ENCODE measurements at places on chromosomes 13 and 19.

GRCh38 chr13:99774644-99775043, 196.9 kb downstream of the ZIC5 start:
- DNase-seq = no peak

GRCh38 chr13:36090592-36090991, 40.6 kb downstream of the DCLK1 start:
- no peak for DNase-seq

GRCh38 chr13:112434937-112435523, 58.9 kb downstream of the SPACA7 start:
- DNase-seq = no peak

- no peak for DNase-seq
Observed at GRCh38 chr19:48511321-48511731, 309 bp downstream of the LMTK3 start.

DNA sequence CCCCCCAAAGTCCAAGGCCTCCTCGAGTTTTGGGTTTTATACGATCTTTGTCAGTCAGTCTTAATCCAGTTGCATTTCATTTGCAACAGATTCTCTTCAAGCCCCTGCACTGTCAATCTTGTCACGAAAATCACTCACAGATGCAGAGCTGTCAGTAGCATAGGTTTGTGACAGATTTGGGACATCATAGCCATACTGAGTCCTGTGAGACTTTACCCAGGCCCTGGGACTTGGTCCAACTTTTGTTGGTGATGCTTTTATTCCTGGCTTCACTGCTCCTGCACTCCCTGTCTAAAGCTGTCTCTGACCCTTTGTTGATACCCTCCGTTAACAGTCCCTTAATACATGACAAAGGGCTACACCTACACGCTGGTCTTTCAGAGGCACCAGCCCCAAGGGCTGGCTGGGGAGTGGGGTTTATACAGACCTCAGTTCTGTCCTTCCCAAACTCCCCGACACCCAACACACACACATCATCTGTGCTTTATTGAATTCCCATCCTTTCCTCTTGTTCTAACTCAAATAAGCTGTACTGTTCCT, 36.0 kb downstream of the PABPC3 start:
- no peak for DNase-seq

DNA sequence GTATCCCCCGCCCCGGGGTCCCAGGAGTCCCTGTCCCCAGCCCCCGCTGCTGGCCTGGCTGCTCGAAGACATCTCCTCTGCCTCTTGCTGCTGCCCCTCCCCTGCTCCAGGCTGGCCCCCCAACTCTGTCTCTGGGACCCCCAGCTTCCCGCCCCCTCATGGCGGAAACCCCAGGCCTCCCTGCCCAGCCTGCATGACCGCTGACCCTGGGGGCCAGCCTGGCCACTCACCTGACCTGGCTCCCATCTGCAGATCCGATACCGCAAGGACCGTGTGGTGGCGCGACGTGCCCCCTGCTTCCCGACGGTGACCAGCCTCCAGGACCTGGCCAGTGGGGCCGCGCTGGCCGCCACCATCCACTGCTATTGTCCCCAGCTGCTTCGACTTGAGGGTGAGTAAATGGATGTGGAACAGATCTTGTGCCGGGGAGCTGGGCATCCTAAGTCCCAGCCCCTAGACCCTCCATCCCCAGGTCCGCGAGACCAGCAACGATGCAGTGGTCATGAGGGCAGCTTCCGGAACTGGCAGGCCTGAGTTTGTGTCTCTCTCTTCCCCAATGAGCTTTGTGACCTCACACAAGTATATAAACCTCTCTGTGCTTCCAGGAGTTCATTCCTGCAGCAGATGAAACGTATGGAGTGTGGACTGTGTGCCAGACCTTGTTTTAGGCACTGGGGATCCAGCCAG, 12.4 kb downstream of the CAMSAP3 start:
- no peak for DNase-seq

DNA sequence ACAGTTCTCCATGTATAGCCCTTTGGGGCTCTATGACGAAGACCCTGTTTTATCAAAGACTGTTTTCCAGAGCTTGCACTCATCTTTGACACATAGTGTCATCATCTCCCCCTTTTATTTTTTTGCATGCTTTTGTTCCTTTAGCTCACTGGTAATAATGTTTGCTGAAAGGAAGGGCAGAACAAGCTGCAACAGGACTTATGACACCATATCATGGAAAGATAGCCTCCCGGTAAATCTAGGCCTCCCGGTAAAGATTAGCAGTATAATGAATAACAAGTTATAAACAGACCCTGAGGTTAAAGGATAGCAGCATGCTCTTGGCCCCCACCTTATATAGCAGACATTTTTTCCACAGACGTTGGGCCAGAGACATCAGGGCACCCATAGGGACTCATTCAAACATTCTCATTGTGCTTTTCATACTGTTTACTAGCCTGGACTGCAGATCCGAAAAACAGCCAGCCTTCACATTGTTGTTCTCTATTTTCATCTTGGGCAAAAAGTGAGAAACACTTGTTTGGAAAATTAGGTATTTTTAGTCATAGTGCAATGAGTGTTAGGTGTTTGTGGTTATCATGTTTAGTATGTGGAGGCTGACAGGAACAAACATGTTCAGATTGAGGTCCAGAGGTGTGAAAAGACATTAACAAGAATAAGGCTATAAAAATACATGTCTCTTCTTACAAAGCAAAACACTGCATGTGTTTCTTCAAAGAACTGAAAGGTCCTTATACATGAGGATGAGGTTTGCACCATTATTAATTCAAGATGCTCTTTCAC, 136.9 kb upstream of the SPRY2 start:
- DNase-seq = no peak

- DNase-seq = no peak
Observed at GRCh38 chr13:51938454-51938853, 72.8 kb downstream of the ATP7B start.

DNA sequence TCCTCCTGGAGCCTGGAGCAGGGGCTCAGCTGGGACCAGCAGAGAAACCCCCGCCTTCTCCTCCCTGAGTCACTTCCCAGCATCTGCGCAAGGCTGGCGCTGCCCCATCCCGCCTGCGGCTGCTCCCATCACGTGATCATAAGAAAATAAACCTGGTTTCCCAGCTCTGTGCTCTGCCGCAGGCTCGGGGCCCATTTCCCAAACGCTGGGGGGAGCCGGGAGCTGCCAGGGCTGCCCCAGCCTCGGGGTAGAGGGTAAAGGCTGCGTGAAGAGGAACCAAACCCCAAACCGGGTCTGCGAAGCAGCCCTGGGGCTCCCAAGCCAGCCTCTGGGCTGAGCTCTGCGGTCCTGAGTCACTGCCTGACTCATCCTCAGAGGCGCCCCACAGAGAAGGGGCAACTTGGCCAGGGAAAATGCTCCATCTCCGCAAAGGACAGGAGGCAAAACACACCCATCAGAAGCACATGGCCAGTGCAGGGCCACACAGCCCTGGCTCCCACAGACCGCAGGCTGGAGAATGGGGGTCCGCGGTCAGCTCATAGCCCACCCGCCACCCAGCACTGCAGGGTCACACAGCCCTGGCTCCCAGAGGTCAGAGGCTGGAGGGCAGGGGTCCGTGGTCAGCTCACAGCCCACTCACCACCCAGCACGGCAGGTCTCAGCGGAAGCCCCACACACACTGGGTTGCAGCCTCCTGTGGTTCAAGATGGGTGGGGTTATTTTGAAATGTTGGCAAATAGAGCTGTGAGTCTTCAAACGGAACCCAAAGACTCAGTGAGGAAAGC, 67.1 kb downstream of the RASA3 start:
- DNase-seq = peak; percentile 72

- DNase-seq = no peak
Observed at GRCh38 chr13:41127701-41128100, 4.9 kb downstream of the KBTBD6 start.

- DNase-seq = no peak
Observed at GRCh38 chr19:52170304-52170703, 1.1 kb downstream of the ZNF836 start.

GRCh38 chr13:33934343-33934742, 116.4 kb downstream of the RFC3 start:
- no peak for DNase-seq

GRCh38 chr13:112954488-112955270, 14.3 kb upstream of the MCF2L start:
- no peak for DNase-seq

GRCh38 chr19:49861107-49861506, 6.3 kb downstream of the PNKP start:
- no peak for DNase-seq

DNA sequence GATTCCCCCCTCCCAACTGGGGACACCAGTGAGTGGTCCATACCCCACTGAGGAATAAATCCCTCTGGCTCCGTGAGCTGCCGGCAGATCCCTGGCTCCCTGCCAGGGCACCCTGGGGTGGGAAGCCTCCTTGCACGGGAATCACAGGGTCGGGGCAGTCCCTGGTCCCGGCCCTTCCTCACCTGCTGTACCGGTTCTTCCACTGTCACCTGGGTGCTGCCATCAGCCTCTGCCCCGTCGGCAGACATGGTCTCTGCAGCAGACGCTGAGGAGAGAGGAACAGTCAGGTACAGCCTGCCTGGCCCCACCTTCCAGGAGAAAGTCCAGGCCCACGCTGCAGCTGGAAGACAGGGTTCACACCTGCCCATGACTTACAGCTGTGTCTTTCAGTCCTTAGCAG, 6.3 kb downstream of the PLIN3 start:
- no peak for DNase-seq

GRCh38 chr13:28488376-28489005, 6.4 kb downstream of the FLT1 start:
- no peak for DNase-seq

- no peak for DNase-seq
Observed at GRCh38 chr19:45507872-45508416, 665 bp downstream of the VASP start.

DNA sequence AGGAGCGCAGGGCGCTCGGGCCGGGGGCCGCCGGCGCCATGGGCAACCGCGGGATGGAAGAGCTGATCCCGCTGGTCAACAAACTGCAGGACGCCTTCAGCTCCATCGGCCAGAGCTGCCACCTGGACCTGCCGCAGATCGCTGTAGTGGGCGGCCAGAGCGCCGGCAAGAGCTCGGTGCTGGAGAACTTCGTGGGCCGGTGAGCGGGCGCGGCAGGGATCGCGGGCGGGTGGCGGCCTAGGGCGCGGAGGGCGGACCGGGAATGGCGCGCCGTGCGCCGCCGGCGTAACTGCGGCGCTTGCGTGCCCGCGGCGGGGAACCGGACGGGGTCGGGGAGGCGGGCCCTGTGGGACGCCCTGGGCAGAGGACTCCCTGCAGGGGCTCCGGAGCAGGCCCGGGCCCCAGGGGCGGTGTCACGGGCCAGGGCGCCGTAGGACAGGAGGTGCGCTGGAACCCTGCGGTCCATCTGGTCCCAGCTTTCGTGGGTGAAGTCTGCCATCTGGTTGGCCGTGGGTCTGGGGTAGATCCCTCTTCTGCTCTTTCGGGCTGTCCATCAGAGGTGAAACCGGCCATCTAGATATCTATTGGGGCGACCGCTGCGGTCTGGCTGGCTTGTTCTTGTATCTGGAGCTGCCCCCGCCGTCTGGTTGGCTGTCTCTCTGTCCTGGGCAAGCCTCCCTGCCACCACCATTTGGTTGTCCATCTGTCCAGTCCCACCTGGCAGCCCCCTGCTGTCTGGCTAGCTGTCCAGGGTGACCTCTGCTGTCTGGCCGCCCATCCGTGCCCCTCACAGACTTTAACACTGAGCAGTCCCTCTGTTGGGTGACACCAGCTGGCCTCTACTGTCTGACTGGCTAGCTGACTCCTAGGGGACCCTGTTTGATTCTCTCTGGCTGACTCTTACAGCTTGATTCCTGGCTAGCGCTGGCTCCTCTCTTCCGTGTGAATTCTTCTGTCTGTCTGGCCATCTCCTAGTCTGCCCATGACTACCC, 622 bp downstream of the DNM2 start:
- peak; percentile 68 for DNase-seq

DNA sequence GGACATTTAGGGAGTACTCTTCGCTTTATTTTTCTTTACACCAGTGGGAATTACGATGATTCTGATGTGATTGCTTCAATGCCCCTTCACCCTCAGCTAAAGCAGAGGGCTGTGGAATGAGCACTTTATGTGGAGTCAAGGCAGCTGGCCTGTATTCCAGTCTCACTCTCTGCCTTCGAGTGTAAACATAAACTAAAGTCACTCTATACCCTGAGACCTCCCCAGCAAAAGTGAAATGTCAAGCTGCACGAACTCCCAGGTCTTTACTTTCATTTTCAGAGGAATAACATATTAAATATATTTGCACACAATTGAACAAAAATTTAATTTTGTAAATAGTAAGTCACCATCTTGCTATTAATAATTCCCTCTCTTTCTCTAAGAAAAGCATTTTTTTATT, 557.1 kb downstream of the DACH1 start:
- no peak for DNase-seq

DNA sequence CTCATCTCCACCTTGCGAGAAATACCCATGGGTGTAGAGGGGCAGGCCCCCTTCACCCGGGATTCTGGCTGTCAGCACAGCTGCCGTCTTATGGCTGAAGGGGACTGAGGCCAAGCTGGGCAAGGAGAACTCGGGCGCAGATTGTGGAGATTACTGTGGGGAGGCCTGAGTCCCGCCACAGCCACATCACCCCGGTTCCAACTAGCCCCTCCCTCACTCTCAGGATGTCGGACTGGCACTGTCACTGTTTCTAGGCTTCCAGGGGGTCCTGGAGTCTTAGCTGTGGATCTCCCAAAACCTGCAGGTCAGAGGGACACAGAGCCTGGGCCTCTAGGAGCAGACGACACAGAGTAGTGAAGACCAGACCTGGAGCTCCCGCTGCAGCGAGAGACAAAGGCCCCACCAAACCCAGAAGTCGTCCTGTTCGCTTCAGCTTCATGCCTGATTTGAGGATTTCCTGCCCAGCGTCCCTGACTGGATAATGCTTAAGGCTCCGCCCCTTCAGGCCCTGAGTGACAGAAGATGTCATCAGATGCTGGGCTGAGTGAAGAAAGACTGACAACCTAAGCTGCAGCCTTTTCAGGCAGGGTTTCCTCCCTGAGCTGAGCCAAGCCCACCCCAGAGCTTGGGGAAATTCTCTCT, 55.8 kb downstream of the ZNF93 start:
- no peak for DNase-seq

DNA sequence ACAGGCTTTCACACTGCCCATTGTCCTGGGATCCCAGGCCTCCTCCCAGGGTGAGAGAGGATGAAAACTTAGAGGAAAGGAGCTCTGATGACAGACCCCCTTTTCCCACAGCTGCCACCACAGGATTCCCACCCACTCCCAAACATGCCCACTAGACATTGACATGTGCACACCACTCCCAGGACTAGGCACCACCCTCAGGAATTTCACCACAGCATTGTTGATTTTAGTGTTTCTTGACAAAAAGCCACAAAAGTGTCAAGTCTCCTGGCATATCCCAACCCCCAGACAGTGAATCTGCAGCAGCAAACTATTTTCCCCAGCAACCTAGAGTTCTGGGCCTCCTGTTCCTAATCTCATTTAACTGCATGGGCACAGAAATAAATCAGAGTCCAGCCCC, 10.1 kb downstream of the ZNF714 start:
- DNase-seq = no peak

DNA sequence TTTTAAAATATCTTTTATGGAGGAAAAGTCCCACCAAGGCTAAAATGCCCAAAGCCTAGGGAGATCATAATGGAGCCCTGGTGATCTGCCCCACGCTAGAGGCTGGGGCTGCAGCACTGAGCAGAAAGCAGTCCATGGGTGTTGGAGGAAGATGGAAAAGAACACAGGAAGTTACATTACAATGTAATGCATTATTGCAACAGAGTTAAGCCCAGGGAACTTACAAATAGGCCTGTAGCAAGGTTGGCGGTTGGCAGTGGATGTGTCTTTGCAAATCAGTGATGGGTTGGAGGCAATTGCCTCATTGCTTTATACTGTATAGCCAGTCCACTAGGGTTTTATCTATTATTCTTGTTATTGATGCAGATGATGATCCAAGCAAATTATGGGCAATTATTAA, 399.9 kb downstream of the NDFIP2 start:
- DNase-seq = no peak

- no peak for DNase-seq
Observed at GRCh38 chr13:33459702-33460101, 174.1 kb upstream of the STARD13 start.
